ENCODE measurements at places on chromosomes 6 and 20.

DNA sequence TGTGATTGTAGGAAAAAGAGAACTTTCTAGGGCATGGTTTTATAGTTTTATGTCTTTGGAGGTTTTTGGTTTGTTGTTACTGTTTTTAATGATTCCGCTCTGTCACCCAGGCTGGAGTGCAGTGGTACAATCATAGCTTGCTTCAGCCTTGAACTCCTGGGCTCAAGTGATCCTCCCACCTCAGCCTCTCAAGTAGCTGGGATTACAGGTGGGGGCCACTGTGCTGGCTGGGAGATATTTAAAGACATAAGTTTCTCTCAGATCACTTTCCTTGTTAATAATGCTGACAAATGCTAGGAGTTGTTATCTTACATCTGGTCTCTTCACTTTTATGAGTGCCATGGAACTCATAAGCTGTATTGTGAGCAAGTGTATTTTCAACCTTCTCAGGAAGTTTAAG lies 116.3 kb downstream of the SCAF8 start:
- DNase-seq: no peak

DNA sequence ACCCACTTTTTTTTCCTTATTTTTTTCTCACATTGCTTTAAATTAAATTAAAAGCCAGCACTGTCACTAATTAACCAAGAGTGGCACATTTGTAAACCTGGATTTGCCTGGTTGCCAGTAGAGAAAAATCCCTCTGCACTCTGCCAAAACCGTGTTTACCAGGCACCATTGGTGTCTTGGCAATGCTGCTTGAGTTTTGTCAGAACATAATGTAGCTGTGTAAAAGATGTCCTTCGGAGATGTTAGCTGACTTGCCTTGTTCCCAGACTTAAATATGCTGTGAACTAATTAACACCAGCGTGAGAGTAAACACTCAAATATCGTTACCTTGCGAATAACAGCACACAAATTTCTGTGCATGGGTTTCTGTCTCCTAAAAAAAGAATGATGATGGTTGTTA lies 694.9 kb upstream of the ID4 start:
- DNase-seq: no peak

- DNase-seq: no peak
These were observed 102.0 kb downstream of the POPDC3 start for GRCh38 chr6:105077596-105078385.

- DNase-seq: no peak
These were observed 24.6 kb upstream of the SPTLC3 start for GRCh38 chr20:12984069-12984765.

DNA sequence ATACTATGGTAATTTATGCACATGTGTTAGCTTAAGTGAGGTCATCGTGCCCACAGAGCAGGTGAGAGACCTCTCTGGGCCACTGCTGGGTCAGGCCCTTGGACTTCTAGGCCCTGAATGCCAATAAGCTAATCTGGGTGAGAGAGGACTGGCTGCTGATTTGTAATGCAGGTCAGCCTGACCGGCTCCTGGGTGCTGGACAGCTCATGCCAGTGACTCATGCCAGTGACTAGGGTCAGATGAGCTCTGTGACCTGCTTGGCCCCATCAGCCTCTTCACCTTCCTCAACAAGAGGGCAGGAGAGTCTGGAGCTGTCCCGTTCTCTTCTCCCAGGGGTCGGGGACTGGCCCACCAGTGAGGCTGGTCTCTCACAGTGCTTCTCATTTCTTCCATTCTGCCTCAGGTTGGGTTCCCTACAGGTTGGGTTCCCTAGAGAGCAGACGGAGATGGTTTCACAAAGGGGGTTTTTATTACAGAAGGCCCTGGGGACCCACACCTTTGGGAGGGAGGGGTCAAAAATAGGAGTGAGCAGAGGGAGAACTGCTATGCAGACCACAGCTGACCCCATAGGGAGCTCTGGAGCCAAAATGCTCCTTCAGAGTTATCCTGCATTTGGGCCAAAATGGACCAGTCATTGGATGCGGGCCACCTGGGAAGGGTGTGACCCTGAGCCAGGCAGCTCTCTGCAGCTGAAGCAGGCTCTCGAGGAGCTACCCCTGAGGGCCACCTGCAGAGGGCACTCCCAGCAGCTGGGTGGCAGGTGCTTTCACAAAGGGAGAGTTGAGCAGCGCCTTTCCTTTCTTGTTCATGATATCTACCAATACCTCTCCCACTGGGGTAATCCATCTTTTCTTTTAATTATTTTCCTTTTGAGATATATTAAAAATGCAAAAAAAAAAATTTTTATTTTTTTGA lies 2.2 kb upstream of the OXT start:
- DNase-seq: no peak

DNA sequence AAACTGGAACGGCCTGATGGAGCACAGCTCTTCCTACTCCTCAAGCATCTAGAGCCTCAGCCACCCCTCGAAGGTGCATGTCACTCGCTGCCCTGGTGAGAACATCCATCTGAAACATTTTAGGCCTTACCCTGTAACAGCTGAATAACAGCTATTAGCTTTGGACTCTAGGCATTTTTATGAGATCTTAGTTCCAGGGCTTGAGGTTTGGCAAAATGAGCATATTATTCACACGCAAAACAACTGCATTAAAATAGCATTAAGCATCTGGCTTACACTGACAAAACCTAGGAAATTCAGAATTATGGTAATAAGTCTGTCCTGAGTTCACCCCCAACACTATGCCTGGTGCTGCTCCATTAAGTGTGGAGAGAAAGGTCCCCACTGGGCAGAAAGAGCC lies 56.1 kb downstream of the ADAT2 start:
- DNase-seq: no peak

DNA sequence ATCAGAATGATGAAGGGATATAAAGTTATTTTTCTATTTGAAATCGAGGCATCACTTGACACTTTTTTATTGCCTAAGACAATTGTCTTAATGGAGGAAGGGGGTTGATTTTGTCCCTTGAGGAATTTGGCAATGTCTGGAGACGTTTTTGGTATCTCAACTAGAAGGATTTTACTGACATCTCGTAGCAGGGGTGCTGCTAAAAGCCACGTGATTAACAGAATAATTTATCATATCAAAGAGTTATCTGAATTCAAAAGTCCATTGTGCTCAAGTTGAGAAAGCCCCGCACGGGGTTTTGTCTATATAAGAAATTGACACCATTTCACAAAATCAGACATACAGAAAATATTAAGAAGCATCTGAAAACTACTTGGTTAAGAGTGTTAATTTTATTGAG lies 1.5 kb upstream of the TAAR6 start:
- no peak for DNase-seq

DNA sequence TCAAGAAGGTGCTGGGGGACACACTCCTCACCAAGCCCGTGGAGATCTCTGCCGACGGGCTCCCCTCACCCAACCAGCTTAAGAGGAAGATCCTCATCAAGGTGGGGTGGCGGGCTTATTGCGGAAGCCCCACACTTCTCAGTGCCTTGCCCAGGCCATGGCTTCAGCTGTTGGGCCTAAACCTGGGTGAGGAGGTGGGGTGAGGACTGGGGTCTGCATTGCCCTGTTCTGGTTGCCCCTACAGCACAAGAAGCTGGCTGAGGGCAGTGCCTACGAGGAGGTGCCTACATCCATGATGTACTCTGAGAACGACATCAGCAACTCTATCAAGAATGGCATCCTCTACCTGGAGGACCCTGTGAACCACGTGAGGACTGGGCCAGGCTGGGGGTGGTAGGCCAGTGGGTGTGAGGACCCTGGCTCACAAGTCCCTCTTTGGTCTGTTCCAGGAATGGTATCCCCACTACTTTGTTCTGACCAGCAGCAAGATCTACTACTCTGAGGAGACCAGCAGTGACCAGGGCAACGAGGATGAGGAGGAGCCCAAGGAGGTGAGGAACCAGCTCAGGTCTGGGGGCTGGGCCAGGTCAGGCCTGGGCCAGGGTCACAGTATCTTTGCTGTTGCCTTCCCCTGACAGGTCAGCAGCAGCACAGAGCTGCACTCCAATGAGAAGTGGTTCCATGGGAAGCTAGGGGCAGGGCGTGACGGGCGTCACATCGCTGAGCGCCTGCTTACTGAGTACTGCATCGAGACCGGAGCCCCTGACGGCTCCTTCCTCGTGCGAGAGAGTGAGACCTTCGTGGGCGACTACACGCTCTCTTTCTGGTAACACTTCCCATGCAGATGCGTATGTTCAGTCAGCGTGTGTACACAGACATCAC lies 27.9 kb downstream of the PLCG1 start:
- no peak for DNase-seq

GRCh38 chr6:20427856-20428255 lies 26.2 kb downstream of the E2F3 start:
- DNase-seq: no peak

GRCh38 chr20:36607586-36608387 lies 2.2 kb downstream of the RAB5IF start:
- DNase-seq: no peak

GRCh38 chr6:27332692-27333641 lies 20.9 kb upstream of the POM121L2 start:
- DNase-seq: no peak

GRCh38 chr20:4153661-4154238 lies 138.4 kb upstream of the RNF24 start:
- no peak for DNase-seq

GRCh38 chr6:111259089-111259831 lies 172.0 kb downstream of the SLC16A10 start:
- DNase-seq: peak; percentile 99

DNA sequence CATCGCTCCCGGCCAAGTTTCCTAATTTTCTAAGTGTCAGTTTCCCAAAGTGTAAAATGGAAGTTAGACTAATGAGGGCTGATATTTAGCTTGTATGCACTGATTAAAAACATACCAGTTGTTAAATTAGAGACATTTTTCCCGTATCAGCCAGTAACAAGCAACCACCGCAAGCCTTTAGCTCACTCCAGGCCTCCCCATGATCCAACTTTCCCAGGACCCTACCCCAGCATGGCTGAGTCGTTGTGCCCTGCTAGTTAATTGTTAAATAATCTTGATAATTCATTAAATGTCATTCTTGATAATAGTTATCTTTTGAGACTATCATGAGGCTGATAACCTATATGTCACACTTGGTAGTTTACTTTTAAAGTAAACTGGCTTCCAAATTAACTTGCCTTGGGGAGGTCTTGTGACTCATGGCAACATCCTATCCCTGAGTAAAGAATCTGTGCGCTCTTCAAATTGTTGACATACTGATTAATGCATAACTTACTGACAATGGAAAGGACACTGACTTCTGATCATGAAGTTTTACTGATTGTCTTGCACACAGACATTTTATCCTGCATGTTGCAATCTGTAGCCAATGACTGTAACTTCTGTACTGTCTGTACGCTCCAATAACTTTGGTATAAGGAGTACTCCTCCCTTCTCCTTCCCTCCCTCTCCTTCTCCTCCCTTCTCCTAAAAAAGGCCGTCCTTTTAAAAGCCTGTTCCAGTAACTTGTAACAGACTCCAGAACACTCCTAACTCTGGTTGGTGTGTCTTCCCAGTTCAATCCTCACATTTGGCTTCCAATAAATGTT lies 6.3 kb upstream of the GTF3C6 start:
- no peak for DNase-seq

DNA sequence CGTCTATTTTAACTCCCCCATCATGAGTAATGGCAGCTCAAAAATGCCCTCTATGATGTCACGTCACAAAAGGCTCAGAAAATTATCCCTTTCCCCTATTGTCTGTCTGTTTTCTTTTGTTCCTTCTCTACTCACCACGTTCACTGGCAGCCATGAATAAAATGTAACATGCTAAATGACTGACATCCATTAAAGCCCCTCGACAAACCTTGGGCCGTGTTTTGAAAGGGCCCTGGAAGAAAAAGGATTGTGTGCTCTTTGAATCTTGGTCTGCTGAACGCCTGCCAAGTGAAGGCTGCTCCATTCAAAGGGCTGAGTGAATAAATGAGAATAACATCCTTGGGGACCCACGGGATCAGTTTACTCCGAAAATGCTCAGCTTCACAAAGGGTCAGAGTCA lies 118.7 kb downstream of the RPS12 start:
- DNase-seq: no peak

GRCh38 chr20:6708010-6708409 lies 59.5 kb upstream of the BMP2 start:
- no peak for DNase-seq

- DNase-seq: no peak
These were observed 17.5 kb upstream of the SYNCRIP start for GRCh38 chr6:85660181-85660611.

DNA sequence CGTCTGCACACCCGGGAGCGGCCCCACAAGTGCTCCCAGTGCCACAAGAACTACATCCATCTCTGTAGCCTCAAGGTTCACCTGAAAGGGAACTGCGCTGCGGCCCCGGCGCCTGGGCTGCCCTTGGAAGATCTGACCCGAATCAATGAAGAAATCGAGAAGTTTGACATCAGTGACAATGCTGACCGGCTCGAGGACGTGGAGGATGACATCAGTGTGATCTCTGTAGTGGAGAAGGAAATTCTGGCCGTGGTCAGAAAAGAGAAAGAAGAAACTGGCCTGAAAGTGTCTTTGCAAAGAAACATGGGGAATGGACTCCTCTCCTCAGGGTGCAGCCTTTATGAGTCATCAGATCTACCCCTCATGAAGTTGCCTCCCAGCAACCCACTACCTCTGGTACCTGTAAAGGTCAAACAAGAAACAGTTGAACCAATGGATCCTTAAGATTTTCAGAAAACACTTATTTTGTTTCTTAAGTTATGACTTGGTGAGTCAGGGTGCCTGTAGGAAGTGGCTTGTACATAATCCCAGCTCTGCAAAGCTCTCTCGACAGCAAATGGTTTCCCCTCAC lies 21.0 kb downstream of the PRDM1 start:
- DNase-seq: no peak

DNA sequence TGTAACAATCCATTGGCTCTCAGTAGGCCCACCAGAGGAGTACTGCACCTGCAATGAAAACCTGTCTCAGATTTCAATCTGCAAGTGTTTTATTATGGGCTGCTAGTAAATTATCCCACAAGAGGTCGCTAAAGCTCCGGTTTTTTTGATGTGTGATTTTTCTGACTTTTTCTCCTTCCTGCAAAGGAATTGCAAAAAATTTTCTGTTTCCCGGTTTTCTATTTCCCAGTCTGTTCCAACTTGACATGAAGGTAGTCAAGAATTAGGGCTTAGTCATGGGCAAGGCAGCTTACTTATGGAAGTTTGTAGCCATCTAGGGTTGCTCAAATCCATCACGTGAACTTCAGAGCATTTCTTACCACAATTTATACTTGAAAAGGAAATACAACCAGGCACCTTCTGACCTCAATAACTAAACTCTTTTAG lies 38.5 kb upstream of the AHI1 start:
- no peak for DNase-seq

GRCh38 chr6:89392823-89393222 lies 19.2 kb downstream of the RRAGD start:
- DNase-seq: no peak
